CD4-positive, alpha-beta memory T cell (primary cell): ENCODE measurements at places on chromosomes 3 and 15. TPM values are rescaled to one million over a fixed set of nuclear protein-coding genes. Genes with fewer than 3 reads are reported as not detected.

The PAQR9 gene
- polyA plus RNA-seq, result not detected

The SI gene
- polyA plus RNA-seq, result not detected

The GOLGA8J gene
- polyA plus RNA-seq, result not detected

The ZNF80 gene
- 0.34 TPM for polyA plus RNA-seq

The OR5K2 gene
- polyA plus RNA-seq, result not detected

The CEMIP gene
- polyA plus RNA-seq, result 0.03 TPM

The SPTBN5 gene
- polyA plus RNA-seq, result not detected

The PLA1A gene
- polyA plus RNA-seq, result not detected

The SCG5 gene
- 0.76 TPM for polyA plus RNA-seq

The SH2D7 gene
- not detected for polyA plus RNA-seq

The NR2E3 gene
- not detected for polyA plus RNA-seq

The ZIC4 gene
- polyA plus RNA-seq, result not detected
